Regular cardiac myocyte (primary cell): ENCODE measurements at places on chromosomes 13 and 19. TPM values are rescaled to one million over a fixed set of nuclear protein-coding genes. Genes with fewer than 3 reads are reported as not detected.

GPR108 gene
- 30.7 and 56.4 TPM in 2 replicates for total RNA-seq

DLL3 gene
- total RNA-seq, result under 0.01 and 0.19 TPM in 2 replicates

B3GNT8 gene
- total RNA-seq, result 0.96 and 1.1 TPM in 2 replicates

FAM124A gene
- 0.96 and 1.1 TPM in 2 replicates for total RNA-seq

CNMD gene
- total RNA-seq, result not detected in 2 replicates

ARMC6 gene
- total RNA-seq, result 26.2 and 58.7 TPM in 2 replicates

MIER2 gene
- 10.1 and 16.5 TPM in 2 replicates for total RNA-seq

GIPR gene
- 0.28 and 0.38 TPM in 2 replicates for total RNA-seq
